ENCODE measurements at places on chromosomes 3 and 15.

DNA sequence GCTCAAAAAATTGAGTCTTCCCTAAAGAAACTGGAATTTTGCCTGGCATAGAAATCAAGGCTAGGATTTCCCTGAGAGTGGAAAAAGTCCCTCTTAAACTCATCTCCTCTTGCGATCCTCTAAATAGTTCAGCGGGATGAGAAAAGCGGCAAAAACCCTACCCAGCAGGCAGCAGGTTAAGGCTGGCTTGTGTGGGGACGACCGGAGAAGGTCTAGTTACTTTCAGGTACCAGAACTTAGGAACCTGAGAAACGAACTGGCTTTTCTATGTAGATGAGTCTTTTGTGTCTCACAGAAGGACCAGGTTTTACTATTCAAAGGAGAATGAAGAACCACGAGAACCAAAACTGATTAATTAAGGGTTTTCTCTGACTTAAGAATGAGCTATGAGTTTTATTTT lies 523.7 kb upstream of the TGFBR2 start:
- DNase-seq = no peak

GRCh38 chr3:65778968-65779367 lies 259.8 kb downstream of the MAGI1 start:
- no peak for DNase-seq

- DNase-seq = no peak
Measured at GRCh38 chr3:41180396-41180795, 18.9 kb upstream of the CTNNB1 start.

- DNase-seq = no peak
Measured at GRCh38 chr15:63422891-63423590, 41.4 kb upstream of the CA12 start.

GRCh38 chr3:118406562-118406961 lies 628.1 kb downstream of the IGSF11 start:
- DNase-seq = no peak

- no peak for DNase-seq
Measured at GRCh38 chr15:40427188-40427587, 13.6 kb upstream of the BAHD1 start.

- DNase-seq = no peak
Measured at GRCh38 chr3:66110840-66111239, 72.1 kb upstream of the MAGI1 start.

GRCh38 chr15:51144021-51144532 lies 49.4 kb upstream of the TNFAIP8L3 start:
- no peak for DNase-seq

DNA sequence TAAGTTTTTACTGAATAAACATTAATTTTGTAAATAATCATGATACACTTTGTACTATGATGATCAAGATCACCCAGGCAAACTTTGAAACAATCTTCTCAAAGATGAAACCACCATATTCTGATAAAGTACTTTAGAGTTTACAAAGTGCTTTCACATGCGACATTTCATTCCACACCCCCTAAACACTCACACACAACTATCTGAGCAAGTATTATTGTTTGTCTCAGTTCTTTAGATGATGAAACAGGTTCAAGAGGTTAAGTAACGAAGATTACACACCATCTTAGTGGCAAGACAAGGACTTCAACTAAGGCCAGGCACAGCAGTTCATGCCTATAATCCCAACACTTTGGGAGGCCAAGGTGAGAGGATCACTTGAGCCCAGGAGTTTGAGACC lies 37.6 kb downstream of the ZNF148 start:
- DNase-seq = no peak

GRCh38 chr3:13106308-13107001 lies 33.2 kb upstream of the IQSEC1 start:
- no peak for DNase-seq

DNA sequence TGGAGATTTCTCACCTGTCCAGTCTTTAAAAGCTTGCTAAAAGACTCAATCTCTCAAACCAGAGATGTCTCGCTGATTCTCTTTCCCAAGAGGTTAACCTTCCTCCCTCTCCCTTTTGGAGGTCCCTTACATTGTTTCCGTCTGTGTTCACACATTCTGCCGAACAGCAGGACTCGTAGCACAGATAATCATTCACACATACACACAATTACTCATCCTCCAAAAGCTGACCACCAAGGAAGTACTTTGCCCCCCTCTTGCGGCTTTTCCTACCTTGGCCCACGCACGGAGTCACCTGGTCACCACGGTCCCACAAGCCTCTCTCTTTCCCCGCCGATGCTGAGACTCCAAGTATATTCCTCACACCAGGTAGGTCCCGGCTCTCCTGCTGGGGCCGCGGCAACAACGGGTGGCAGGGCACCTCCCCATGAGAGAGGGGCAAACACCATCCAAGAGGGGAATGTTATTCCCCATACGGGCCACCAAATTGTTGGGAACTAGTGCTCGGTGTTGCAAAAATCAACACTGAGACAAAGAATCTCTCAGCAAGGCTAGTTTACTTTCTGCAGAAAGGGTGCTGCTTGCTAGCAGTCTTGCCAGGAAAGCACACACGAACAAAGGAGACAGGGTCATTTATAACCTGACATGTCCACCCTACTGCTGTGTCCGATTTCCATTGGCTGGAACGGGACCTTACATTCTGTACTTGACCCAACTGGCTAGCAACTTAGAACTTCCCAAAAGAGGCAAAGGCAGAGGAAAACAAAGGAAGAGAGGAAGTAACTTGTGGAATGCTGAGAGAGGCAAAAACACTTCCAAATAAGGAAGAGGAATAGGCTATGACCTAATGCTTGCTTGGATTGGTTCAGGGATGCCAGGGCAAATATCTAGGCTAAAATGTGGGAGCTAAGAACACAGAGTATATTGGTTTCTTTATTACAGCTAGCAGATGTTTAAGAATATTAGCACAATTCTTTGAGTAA lies 102.1 kb upstream of the NECTIN3 start:
- no peak for DNase-seq

- no peak for DNase-seq
Measured at GRCh38 chr15:38189671-38190295, 62.9 kb upstream of the SPRED1 start.

- DNase-seq = no peak
Measured at GRCh38 chr3:46090161-46090591, 62.9 kb upstream of the XCR1 start.

GRCh38 chr3:35665390-35666055 lies 26.2 kb downstream of the ARPP21 start:
- DNase-seq = no peak

GRCh38 chr15:91165850-91166249 lies 65.8 kb downstream of the SV2B start:
- DNase-seq = no peak

GRCh38 chr3:197567904-197568681 lies 12.3 kb upstream of the BDH1 start:
- DNase-seq = no peak

DNA sequence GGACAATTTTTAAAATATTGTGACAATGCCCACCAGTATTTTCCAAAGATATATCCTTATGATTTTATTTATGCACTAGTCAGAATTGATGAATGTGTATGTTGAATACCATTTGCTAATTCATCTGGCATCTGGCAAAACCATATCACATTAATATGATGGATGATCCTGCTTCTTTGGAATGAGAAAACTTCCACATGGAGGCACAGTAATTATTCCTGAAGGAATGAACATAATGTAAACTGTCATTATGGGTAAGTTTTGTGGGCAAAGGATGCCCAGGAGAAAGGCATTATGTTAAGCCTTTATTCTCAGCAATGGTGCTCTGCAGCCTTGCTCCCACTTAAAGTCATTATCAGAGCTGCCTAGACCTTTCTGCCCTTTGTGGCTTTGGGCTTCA lies 113.0 kb upstream of the MME start:
- no peak for DNase-seq

DNA sequence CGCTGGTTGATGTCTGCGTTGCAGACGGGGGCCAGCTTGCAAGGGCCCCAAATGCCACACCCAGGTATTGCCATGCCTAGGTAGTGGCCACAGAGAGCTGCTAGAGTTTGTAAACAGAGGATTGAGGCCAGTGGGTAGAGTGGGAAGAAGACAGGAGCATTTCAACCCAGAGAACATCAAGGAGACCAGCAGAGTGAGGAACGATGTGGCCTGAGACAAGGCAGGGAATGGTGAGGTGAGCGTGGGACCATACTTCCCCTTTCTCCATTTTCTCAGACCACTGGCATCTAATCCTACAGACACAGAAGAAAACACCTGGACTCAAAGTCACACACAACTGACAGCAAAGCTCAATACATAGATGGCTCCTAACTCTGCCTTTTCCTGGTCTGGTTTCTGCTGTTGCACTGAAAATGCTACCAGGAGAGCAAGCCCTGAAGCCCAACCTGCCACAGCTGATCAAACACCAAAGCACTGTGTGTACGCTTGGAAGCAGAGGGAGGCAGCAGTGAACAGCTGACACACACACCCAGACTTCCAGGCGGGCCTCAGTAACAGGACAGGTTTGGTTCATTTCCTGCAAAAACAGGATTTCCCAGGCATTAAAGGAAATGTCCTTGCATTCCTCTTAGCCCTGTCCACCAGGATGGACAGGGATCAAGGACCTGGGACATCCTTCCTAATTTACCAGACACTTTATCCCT lies 1.6 kb downstream of the FAM174B start:
- DNase-seq = peak; percentile 46

- no peak for DNase-seq
Measured at GRCh38 chr3:32120471-32120870, 14.1 kb downstream of the GPD1L start.

GRCh38 chr3:24164967-24165602 lies 220.0 kb downstream of the NR1D2 start:
- no peak for DNase-seq

GRCh38 chr3:99211309-99211708 lies 309.8 kb upstream of the DCBLD2 start:
- DNase-seq = no peak

DNA sequence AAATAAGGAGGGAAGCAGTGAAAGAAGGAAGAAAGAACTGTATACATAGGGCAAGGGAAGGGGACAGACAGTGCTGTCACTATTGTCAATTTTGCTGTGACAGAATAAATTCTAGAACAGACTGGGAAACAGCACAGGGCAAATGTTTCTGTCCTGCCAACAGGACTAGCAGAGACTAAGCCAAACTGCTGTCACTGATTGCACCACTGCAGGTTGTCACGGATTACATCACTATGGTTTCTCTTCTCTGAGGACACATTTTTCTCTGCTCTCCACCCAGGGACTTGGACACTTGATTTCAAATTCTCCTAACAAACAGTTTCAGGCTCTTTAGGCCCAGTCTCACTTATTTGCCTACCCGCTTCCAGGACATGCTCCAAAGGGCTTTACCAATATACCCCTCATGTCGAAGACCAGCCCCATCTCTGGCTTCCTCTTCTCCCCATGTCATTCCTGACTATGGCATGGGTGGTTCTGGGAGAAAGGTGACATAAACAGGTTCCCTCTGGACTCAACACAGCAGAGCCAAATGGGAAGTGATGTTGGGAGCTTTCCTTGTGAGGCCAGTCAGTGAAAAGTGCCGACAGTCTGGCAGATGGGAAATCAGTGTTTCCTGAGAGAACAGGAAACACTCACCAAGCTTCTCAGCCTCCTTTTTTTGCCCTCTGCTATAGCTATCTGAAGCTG lies 70.2 kb upstream of the ST3GAL6 start:
- DNase-seq = no peak

DNA sequence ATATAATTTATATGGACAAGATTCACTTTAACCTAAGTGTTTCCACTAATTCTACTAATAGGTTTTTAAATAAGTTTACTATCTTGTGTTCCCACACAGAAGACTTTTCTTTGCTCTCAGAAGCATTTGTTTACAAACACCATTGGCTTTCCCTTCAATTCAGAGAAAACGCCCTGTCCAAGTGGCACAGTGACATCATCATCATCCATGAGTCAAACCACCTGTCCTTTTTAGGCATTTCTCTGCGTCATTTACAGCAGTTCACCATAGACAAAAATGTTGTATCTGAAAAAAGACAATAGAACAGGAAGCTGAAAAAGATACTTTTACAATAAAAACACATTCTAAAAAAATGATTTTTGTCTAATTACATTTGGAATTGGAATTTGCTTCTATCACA lies 9.3 kb upstream of the BCL2L10 start:
- no peak for DNase-seq

DNA sequence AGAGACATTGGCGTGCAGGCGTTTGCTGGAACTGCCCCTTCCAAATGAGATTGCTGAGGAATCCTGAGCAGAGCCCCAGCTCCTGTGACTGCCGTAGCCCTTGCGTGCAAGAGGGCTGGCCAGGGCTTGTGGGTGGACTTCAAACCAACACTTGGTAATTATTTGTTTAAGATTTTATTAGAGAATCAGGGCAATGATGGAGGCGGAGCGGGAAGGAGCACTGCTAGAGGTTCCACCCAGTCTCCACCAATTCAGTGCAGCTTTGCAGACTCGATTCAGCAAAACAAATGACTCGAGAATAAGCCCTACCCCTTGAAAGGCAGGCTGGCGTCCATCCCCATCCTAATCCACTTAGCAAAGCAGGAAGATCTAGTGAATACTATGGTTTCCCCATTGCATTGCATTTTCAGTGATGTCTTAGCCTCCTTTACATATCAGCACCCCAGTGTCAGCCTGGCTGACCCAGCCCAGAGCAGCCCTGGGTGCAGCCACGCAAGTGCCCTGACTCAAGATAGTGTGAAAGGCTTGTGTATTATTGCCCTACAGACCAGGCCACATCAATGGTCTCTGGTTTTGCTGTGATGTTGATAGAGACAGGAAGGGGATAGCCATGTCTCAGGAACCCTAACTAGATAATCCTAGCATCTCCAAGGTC lies 26.0 kb downstream of the GLDN start:
- DNase-seq = no peak

DNA sequence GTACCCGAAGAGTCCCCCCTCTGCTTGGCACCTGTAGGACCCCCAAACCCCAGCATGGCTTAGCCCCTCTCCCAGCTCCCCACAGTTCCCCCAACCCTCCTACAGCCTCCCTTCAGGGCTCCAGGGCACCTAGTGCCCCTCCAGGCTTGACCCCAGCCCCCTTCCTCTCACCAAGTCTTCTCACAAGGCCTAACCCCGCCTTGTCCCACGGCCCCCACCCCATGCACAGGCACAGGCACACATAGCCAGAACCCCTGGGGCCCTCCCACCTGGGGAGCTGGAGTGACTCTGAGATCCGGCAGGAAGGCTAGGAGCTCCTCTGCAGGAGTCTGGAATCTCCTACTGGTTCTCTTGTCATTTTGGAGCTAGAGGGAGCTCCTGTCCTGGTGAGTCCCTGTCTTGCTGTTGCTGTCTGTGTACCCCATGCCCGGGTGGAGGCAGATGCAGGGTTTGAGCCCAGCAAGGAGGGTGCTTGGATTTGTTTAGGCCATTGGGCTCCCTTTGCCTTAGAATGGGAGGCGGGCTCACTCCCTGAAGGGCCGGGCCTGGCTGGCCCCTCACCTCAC lies 39.6 kb downstream of the KLF13 start:
- DNase-seq = no peak

DNA sequence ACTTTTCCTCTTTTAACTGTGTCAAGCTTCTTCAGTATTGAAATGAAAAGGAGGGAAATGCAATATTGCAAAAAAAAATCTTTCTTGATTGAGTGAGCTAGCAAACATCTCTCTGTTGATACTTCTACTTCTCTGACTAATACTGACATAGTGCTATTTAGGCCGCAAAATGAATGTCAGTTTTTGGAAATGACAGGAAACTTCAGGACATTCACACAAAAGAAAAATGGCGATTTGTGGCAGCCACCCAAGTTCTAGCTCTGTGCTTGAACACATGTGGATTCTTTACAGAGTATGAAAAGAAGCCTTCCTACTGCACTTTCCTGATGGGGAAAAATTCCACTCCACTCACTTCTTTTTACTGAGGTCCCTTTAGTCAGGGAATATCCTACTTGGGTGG lies 486.8 kb upstream of the ALCAM start:
- DNase-seq = no peak
